Naive thymus-derived CD4-positive, alpha-beta T cell (primary cell): ENCODE measurements at places on chromosomes 12 and 14. TPM values are rescaled to one million over a fixed set of nuclear protein-coding genes. Genes with fewer than 3 reads are reported as not detected.
A peak's percentile ranks its signal among the peaks of the same experiment; 100 is the strongest.

- H3K36me3 ChIP-seq: no peaks in the 10 kb centered on the region
- H3K4me1 ChIP-seq: no peaks in the 10 kb centered on the region
- no peak overlapping the region for H3K4me3 ChIP-seq
- DNase-seq: no peak
- H3K27ac ChIP-seq: no peak overlapping the region
- H3K27me3 ChIP-seq: no peaks in the 10 kb centered on the region
These were observed 81.6 kb downstream of the IPO8 start for GRCh38 chr12:30614031-30614430.

DNA sequence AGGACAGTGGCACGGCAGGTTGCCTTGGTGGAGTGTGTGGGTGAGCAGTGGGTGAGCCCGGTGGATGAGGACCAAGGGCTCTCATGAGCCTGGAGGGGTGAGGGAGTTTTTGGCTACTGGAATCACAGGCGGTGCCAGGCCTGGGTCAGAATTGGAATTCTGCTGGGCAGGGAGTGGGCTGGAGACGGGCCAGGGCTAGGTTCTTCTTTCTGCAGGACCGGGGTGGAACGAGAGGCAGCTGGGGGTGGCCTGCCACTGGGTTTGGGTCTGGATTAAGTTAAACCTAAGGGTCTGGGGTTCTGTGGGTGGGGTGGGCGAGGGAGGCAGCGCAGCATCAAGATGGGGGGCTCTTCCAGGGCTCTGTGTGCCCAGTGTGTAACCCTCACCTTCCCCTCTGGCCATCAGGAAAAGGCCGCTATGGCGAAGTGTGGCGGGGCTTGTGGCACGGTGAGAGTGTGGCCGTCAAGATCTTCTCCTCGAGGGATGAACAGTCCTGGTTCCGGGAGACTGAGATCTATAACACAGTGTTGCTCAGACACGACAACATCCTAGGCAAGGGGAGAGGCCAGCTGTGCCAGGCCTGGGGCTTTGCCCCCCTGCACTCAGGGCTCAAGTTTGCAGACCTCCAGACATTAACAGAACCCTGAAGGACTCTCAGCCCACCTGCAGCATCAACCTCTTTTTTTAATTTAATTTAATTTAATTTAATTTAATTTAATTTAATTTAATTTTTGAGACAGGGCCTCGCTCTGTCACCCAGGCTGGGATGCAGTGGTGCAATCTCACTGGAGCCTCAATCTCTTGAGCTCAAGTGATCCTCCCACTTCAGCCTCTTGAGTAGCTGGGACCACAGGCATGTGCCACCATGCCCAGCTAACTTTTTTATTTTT is 7.0 kb downstream of the ACVRL1 start:
- H3K27ac ChIP-seq: no peak overlapping the region
- H3K36me3 ChIP-seq: no peaks in the 10 kb centered on the region
- H3K4me1 ChIP-seq: no peaks in the 10 kb centered on the region
- no peaks in the 10 kb centered on the region for H3K27me3 ChIP-seq
- no peak overlapping the region for H3K4me3 ChIP-seq
- DNase-seq: no peak

DNA sequence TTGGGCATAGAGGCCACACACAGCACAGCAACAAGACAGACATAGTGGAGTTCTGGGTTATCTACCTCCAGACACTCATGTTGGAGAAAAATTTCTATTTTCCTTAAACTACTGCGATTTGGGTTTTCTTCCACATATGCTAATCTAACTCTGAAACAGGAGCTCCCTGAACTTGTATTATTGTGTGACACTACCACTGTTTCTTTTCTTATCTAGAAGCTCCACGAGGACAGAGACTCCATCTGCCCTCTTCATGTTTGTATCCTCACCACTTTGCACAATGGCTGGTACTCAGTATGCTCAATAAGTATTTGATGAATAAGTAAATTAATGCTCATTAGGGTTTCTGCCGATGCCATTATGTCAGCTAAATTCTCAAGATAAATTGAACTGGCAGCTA is 218.6 kb downstream of the PAX9 start:
- no peaks in the 10 kb centered on the region for H3K27me3 ChIP-seq
- DNase-seq: no peak
- H3K27ac ChIP-seq: no peak overlapping the region
- H3K4me3 ChIP-seq: no peak overlapping the region
- no peaks in the 10 kb centered on the region for H3K36me3 ChIP-seq

DNA sequence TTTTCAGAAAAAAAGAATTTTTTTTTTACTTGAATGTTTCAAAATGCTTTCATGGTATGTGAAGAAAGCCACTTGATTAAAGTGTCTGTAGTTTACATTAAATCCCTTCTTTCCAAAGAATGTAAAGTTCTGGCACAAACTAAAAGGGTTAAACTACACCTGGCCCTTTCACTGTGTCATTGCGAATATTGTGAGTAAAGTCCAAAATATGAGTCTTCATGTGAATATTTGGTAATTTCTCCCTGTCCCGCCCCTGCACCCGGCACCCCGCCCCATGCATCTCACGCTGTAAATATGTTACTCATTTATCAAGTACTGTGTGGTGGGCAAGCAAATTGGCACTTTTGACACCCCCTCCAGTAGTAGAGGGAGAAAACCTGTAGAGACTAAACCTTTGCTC is 274.7 kb downstream of the TTC6 start:
- H3K36me3 ChIP-seq: no peaks in the 10 kb centered on the region
- H3K4me3 ChIP-seq: no peak overlapping the region

- H3K4me1 ChIP-seq: no peaks in the 10 kb centered on the region
- no peak overlapping the region for H3K4me3 ChIP-seq
- H3K27ac ChIP-seq: no peak overlapping the region
- H3K36me3 ChIP-seq: no peaks in the 10 kb centered on the region
- DNase-seq: no peak
These were observed 458.8 kb upstream of the SOX5 start for GRCh38 chr12:24408305-24408704.

GRCh38 chr14:95398630-95399547 is 79.2 kb upstream of the CLMN start:
- no peaks in the 10 kb centered on the region for H3K4me1 ChIP-seq
- H3K36me3 ChIP-seq: no peaks in the 10 kb centered on the region
- DNase-seq: no peak
- H3K4me3 ChIP-seq: no peak overlapping the region
- no peak overlapping the region for H3K27ac ChIP-seq
- no peaks in the 10 kb centered on the region for H3K27me3 ChIP-seq

DNA sequence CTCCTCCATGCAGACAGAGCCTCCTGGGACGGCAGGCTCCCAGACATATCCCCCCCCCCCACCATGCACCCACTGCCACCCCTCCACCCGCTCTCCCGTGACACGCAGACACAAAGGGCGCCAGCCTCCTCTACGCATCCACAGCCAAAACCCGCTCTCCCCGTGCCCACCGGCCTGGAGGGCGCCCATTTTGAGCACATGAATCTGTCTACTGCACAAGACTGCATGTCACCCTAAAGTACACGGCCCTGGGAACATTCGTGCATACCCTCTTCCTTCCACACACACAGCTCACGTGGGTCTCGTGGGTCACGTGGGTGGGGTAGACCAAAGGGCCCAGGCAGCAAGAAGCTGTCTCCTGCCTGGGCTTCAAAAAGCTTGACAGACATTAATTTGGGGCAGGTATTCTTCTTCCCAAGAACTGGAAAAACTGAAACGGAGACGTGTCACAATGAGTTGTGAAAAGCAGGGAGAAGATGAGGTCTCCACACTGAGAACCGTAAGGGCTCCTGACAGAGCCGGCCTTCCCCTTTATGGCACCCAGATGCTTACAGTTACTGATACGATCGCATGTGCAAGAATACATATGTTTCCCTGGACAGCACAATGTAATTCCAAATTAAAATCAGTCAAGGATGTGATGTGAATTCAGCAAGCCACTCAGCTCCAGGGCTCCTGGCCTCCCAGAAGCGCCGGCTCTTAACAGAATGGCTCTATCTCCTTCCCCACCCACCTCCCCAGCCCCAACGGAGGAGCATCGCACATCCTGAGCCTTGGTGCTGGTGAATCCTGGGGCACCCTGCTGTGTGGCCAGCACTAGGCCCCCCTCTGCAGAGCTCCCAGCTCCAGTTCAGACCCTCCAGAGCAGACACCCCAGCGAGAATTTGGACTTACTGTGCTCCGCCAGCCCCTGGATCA is 1.9 kb downstream of the TGFB3 start:
- no peak overlapping the region for H3K4me3 ChIP-seq
- no peaks in the 10 kb centered on the region for H3K27me3 ChIP-seq
- no peaks in the 10 kb centered on the region for H3K36me3 ChIP-seq
- no peak overlapping the region for H3K27ac ChIP-seq
- peaks cover 9% of the 10 kb centered on the region for H3K4me1 ChIP-seq
- no peak for DNase-seq

DNA sequence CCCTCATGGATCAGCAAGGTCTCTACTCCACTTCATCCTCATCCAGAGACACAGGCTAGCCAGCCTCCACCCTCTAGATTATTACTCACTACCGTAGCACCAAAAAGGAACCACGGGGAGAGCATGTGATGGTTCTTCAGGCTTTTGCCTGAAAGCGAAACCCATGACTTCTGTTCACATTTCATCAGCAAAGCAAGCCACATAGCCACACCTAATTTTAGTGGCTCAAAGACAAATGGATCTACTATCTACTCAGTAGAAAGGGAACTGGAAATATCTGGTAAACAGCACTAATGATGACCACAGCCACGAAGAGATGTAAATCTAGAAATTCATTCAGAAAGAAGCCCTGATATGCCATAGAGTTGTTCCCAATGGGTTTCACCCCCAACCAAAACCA is 51.4 kb downstream of the VCPKMT start:
- H3K4me1 ChIP-seq: peaks cover 62% of the 10 kb centered on the region
- no peaks in the 10 kb centered on the region for H3K27me3 ChIP-seq
- peak overlapping the region; percentile 79 for H3K27ac ChIP-seq
- no peak overlapping the region for H3K4me3 ChIP-seq
- H3K36me3 ChIP-seq: no peaks in the 10 kb centered on the region

GRCh38 chr14:65001723-65002122 is 15.0 kb downstream of the FNTB start:
- H3K27me3 ChIP-seq: no peaks in the 10 kb centered on the region
- H3K27ac ChIP-seq: no peak overlapping the region
- H3K36me3 ChIP-seq: no peaks in the 10 kb centered on the region
- no peak overlapping the region for H3K4me3 ChIP-seq
- H3K4me1 ChIP-seq: no peaks in the 10 kb centered on the region

- H3K27me3 ChIP-seq: no peaks in the 10 kb centered on the region
- no peak for DNase-seq
- peaks cover 5% of the 10 kb centered on the region for H3K36me3 ChIP-seq
- H3K4me1 ChIP-seq: peaks cover 11% of the 10 kb centered on the region
- peak overlapping the region; percentile 53 for H3K4me3 ChIP-seq
These were observed 905 bp upstream of the CIPC start for GRCh38 chr14:77097006-77097699.

- no peak overlapping the region for H3K4me3 ChIP-seq
- H3K4me1 ChIP-seq: no peaks in the 10 kb centered on the region
- DNase-seq: no peak
- peaks cover 3% of the 10 kb centered on the region for H3K27me3 ChIP-seq
- no peaks in the 10 kb centered on the region for H3K36me3 ChIP-seq
These were observed 33.0 kb upstream of the PRMT8 start for GRCh38 chr12:3458041-3458440.

Gene GPX2
- not detected for polyA plus RNA-seq

Gene LMNTD1
- not detected for polyA plus RNA-seq

Gene AQP6
- not detected for polyA plus RNA-seq

Gene CLEC12A
- not detected for polyA plus RNA-seq

Gene WNT5B
- not detected for polyA plus RNA-seq

Gene TAS2R19
- polyA plus RNA-seq: 0.39 TPM

Gene GTF2A1
- 12.3 TPM for polyA plus RNA-seq

Gene CCDC88C
- 23.6 TPM for polyA plus RNA-seq
